ENCODE measurements at places on chromosomes 5 and 9.

- DNase-seq, result no peak
These were observed 92.0 kb downstream of the ZNF608 start for GRCh38 chr5:124654418-124654817.

- no peak for DNase-seq
These were observed 366.9 kb downstream of the DEPDC1B start for GRCh38 chr5:60333005-60333571.

DNA sequence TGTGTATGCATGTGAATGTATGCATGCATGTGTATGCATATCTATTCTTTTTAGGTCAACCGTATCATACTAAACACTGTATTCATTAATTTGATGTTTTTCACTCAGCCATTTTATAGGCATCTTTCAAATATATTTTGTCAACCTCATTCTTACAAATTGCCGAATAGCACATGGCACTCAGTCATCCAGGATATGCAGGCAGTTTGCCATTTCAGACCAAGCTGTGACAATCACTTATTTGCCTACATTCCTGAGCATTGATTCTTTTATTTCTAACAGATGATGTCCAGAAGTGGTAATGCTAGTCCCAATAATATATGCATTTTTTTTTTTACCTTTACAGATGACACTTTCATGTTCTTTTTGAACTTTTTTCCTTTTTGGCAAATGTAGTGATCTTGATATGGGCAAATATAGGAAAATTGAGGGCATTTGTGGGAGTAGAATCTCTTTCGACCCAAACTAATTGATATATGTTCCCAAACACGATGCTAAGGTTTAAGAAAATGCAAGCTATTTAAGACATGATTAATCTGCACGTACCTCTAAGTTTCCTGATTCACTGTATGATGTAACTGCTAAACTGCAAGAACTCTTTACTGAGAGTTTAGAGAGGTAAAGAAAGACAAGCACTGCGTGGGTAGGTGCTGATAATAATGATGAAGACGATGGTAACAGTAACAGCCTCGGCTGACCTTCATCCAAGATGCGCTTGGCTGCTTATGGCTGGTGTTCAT lies 153.9 kb upstream of the DAP start:
- DNase-seq, result no peak

- no peak for DNase-seq
These were observed 19.4 kb upstream of the TNFSF15 start for GRCh38 chr9:114825126-114825795.

GRCh38 chr9:107025260-107026035 lies 162.5 kb downstream of the ZNF462 start:
- DNase-seq, result no peak

DNA sequence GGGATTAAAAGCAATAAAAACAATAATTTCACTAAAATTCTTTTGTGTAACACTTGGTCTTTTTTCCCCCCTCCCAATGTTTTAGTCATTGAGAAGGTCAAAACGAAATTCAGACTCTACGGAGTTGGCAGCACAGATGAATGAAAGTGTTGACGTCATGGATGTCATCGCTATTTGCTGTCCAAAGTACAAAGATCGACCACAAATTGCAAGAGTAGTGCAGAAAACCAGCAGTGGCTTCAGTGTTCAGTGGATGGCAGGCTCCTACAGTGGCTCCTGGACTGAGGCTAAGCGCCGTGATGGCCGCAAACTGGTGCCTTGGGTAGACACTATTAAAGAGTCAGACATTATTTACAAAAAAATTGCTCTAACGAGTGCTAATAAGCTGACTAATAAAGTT lies 184.7 kb downstream of the CPLANE1 start:
- DNase-seq, result no peak

DNA sequence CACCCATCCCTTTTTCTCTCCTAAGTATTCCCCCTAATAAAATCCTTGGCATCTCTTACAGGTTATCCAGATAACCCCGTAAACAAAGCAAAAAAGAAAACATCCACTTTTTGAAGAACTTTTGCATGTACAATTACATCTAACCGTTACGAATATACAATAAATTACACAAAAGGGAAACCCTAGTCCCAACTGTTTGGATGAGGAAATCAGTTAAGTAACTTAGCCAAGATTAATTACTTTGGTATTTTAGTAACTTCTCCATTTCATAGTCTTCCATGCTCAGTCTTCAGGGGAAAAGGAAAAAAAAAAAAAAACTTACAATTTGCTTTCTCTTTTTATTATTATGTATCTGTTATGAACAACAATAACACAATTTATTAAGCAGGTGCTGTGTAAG lies 212.9 kb downstream of the ACTL7B start:
- no peak for DNase-seq

DNA sequence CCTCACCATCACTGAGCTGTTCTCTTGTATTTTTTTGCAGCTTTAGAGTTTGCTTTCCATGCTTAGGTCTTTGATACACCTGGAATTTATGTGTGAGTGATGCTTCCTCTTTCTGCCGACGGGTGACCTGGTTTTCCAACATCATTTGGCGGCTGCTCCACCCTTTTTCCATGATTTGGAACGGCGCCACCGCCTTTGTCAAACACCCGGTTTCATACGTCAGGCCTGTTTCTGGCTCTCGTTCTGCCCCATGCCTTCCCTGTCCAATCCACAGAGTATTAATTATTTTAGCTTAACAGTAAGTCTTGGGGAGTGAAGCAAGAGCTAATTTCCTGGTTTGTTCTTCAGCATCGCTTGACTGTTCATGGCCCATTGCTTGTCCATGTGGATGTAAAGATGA lies 30.2 kb downstream of the CACNA1B start:
- DNase-seq, result no peak

DNA sequence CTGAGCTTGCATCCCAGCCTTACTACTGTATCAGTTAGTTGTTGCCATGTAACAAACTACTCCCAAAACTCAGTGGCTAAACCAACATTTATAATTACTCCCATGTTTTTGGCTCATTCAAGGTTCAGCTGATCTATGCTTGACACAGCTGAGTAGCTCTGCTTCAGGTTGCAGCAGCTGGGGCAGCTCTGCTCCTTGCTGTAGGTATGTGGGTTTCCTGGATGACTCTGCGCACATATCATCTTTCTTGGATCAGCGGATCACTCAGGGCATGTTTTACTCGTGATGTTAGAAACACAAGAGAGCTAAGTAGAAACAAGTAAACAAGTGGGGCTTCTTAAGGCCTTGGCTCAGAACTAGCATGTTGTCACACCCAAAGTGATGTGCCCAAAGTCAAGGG lies 15.1 kb downstream of the TEK start:
- no peak for DNase-seq

DNA sequence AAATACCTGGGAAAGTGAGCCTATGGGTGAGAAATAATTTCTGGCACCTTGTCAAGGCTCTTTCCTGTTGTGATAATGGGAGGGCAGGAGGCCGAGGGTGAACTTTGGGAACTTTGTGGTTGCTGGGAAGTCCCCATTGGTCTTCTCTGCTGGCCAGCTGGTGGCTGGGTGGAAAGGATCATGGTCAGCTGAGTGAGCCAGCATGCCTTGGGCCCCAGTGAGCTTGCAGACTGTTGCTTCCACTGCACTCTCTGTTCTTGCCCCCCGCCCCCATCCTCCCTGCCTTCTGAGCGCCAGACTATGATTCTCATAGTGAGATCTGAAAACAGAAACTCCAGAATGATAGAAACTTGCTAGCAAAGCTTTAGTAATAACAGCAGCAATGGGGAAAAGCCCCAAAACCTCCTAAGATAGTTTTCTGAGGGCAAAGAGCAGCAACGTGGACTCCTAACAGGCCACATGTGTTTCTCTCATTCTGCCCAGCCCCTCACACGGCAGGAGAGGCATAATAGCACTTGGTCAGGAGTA lies 139.2 kb upstream of the SMARCA2 start:
- no peak for DNase-seq

All from stimulated activated CD4-positive, alpha-beta T cell treated with anti-CD3 and anti-CD28 coated beads, Interleukin-1b, Interleukin-23, amount 100 ng/mL, for 1 hour (primary cell).